ENCODE measurements at places on chromosomes 5 and 9.

DNA sequence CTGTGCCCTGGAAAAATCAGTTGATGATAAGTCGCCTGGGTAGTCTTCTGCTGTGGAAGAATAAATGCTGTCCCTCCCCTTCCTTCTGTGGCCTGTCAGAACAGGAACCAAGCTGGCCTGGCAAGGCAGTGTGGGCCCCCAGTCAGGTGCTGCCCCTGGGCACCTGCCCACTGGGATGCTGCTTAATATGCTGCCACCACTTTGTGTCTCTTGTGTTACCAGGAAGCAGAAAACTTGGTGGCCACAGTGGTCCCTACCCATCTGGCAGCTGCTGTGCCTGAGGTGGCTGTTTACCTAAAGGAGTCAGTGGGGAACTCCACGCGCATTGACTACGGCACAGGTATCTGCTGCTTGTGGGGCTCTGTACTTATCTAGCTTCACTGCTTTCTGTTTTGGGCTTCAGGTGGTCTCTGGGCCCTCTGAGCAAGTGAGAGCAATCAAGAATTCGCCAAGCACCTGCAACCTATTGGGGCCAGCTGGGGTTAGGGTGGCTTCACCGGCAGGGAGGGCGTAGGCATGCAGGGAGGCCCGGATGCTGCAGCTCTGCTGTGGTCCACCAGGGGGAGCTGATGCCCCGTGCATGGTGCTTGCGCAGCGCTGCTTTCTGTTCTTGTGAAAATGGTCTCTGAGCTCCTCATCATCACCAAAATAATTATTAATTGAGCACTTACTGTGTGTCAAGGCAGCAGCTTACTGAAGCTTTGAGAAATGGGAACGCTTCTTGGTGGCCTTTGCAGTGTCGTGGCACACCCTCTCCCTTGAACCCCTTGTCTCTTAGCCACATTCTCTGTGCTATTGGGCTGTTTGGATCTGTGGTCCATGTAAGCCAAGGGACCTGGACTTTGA lies 20.3 kb downstream of the PTPA start:
- no peak for DNase-seq

DNA sequence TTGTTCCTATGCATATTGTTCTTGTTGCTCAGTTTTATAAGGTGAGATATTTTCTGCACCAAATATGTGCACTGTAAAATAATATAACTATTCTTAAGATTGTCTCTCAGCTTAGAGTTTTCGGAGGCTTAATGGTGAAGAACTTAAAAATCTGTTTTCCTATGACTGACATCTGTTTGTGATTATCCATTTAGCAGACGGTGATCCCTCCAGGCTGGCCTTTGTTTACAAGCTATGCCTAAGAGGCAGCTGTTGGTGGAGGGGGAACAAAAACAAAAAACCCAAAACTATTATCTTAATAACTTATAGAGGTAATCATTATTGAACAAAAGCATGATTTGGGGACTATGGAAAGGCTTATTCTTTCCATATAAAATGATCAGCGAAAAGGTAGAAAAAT lies 658 bp downstream of the PDCD1LG2 start:
- DNase-seq, result no peak

- no peak for DNase-seq
These were observed 16.5 kb downstream of the ASS1 start for GRCh38 chr9:130461218-130461630.

DNA sequence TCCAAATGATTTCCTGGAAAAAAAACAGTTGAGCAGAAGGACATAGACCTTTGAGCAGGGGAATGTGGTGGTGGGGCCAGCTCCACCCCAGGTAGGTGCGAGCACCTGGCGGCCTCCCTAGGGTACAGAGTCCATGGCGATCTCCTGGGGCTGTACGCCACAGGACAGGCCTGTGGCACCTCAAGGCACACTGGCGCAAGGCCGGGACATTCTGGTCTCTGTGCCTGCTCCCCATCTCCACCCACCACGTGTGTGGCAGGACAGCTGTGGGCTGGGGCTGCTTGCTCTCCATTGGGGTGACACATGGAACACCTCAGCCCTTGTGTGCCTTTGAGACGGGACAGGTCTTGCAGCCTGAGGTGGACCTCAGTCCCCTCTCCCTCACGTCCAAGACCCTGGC lies 25.2 kb downstream of the WNK2 start:
- no peak for DNase-seq

- DNase-seq, result no peak
These were observed 28.5 kb downstream of the KCNV2 start for GRCh38 chr9:2745560-2746380.

GRCh38 chr5:56552612-56553268 lies 262.6 kb upstream of the MAP3K1 start:
- no peak for DNase-seq

- DNase-seq, result no peak
These were observed 180.4 kb upstream of the DAB2 start for GRCh38 chr5:39605145-39605544.

- no peak for DNase-seq
These were observed 135.5 kb downstream of the SEC61B start for GRCh38 chr9:99357575-99357974.

- DNase-seq, result no peak
These were observed 996.1 kb upstream of the COX7C start for GRCh38 chr5:85621668-85622067.

DNA sequence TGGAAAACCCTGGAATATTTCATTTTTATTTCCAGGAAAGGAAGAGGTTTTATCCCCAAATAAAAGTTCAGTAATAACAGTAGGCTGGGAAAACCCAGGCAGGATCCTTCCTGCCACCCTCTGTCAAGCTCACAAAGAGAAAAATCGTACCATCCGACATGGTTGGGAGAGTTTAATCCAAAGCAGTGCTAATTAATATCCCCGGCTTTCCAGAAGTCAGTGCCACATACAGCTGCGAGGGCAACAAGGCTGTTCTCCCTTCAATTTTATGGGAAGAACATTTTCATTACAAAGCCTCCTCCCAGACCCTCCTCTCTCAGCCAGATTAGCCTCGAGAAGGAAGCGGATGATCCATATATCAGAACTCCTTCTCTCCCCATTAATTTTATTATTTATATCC lies 95.5 kb downstream of the PAX5 start:
- DNase-seq, result no peak

GRCh38 chr5:73722231-73722630 lies 96.2 kb downstream of the ARHGEF28 start:
- DNase-seq, result no peak

DNA sequence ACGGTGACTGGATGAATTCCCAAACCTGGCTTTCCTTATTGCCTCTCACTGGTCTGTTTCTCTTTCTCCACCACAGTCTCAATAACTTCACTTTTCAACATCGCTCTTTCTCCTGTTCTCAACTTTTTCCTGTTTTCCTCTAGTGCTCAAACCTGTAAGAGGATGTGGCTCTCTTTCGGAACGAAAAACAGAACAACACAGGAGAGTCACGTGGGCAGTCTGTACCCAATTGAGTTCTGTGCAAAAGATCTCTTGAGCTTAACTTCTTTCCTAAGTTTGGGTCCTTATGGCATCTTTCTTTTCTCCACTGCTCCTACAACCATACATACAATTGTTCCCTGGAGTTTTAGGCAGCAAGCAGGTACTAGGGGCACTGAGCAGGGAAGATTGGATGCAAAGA lies 8.9 kb downstream of the HAVCR1 start:
- no peak for DNase-seq

GRCh38 chr5:21776466-21776865 lies 1076.7 kb downstream of the CDH12 start:
- DNase-seq, result no peak

DNA sequence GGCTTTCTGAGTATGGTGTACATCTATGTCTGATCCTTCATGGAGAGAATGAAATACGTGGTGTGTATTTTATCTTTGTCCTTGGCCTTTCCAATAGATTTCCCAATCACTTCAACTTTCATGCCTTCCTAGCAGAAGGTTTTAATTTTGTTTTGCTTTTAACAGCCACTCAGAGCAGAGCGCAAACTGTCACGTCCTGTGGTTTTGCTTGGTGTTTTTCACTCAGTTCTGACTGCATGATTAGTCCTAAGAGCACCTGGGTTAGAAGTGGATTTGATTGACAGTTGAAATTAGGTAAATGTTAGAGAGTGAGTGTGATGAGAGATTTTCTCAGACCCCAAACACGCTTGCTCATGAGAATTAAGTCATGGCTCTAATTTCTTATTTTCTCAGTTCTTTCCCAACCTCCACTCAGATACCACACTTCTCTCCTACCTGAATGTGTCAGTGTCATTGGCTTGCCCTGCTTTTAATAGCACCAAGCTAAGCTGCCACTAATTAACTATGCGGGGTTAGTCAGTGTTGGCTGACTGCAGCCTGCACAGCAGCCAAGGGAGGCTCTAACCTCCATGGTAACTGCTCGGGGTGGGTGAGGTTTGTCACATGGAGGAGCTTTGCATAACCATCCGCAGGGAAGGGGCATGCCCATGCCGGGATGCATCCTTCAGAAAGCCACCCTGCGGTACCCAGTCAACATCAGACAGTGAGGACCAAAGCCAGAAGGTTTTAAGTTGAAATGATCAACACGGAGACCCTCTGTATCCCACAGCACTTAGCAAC lies 173.4 kb downstream of the NR3C1 start:
- no peak for DNase-seq

GRCh38 chr5:58902765-58903164 lies 319.9 kb downstream of the RAB3C start:
- DNase-seq, result no peak

GRCh38 chr5:147169399-147169798 lies 65.4 kb upstream of the STK32A start:
- no peak for DNase-seq

DNA sequence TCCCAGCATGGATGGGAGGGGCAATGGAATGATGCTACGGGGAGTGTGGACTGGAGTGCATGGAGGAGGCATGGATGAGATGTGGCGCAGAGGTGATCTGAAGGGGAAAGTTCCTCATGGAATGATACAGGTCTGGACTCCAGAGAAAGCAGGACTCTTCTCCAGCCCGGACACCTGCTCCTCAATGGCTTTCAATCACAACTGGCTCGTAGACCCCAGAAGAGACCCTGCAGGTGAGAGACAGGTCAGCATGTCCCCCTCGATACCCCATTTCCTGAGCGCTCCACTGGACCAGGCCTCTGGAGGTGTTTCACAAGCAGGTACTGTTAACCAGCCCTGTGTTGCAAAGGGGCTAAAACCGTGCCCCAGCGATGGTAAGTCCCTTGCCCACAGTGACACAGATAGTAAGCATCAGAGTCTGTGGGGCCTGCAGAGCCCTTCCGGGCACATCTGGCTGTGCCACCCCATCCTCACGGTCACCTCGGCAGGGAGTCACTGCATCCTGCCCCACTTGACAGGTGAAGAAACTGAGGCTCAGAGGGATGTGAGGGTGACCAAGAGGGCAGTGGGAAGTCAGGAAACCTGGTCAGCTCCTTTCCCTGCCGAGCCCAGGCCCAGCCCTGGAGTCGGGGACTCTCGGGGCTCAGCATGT lies 5.5 kb upstream of the DPM2 start:
- no peak for DNase-seq

DNA sequence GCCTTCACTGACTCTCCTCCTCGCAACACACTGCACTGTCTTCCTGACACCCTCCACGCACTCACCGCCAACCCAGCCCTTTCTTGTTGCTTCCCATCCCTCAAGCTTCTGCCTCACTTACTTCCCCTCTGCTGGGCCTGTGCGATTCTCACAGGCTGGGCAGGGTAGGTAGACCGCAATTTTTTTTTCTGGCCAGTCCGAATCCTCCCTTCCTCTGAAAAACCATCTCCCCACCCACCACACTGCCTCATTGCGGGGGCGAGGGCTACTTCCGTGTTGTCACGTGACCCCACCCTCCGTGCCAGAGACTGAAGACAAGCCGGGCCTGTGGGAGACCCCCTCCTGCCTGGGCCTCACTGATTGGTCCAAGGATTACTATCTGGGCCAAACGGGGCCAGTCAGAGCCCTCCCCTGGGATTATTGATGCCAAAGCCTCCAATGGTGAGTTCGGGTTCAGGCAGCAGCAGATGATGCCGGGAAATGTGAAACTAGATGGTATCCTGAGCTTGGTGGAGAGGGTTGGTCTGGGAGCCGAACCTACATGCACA lies 73.1 kb downstream of the STK10 start:
- DNase-seq, result no peak

- no peak for DNase-seq
These were observed 50.3 kb downstream of the MOCS2 start for GRCh38 chr5:53059281-53059680.

GRCh38 chr9:110869931-110870330 lies 168.3 kb downstream of the LPAR1 start:
- DNase-seq, result no peak

- DNase-seq, result no peak
These were observed 32.6 kb upstream of the GOLPH3 start for GRCh38 chr5:32206509-32207354.

DNA sequence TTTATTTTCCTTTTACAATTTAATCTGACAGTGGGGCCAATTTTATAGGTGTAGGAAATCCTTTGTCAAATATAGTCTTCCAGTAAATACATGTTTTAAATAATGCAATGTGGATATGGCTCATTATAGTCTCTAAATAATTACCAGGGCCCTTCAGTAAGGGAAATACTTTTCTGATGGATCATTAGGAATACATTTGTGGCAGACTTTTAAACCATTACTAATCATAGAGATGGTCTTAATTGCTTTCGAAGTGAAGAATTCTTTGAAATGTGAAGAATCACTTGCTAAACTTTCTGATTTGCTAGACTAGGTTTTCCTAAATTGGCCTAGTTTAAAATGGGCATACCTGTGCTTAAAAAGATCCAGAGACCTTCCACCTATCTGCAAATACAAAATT lies 105.6 kb upstream of the ELL2 start:
- no peak for DNase-seq

DNA sequence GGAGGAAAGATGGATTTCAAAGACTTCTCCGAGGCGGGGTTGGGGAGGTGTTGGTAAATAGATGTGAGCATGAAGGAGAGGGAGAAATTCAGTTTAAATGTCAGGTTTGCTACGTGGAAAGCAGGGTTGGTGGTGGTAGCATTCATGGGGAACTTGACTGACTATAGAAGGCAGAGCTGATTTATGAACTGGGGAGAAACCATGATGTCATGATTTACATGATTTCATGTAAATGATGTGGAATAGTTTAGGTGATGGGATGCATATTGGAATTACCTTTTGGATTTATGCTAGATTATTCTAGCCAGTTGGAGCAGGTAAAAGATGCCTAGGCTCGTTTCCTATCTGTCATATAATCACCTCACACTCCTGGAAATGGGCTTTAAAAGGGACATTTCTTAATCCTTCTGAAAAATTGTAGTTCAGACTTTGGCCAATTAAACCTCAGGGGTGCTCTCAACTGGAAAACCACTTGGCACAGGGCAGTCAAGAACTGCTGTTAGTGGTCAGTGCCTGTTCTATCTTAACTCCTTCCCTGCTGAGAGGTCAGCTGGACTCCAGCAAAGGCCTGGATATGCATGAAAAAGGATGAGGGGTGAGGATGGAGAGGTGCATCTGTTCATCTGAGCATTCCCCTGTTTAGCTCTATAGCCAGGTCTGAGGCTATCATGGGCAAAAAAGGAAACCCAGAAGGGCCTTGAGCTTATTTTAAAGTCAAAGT lies 50.1 kb upstream of the BASP1 start:
- DNase-seq, result no peak

DNA sequence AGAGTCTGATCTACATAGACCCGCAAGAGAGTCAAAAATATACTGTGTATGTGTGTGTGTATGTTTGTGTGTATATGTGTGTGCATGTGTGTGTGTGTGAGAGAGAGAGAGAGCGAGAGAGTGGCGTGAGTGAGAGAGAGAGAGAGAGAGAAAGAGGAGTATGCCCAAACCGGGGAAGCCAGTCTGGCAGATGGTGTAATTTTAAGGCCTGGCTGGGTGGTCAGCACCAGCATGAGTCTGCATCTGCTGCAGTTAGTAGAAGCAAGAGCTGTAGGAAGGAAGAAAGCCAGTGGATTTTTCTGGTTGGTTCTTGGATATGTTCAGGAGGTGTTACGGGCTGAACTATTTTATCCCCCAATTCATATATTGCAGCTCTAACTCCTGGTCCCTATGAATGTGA lies 75.2 kb downstream of the ACTBL2 start:
- DNase-seq, result no peak
